Epithelial cell of alveolus of lung (primary cell): ENCODE measurements at places on chromosomes 7 and 10. TPM values are rescaled to one million over a fixed set of nuclear protein-coding genes. Genes with fewer than 3 reads are reported as not detected.

The SLC16A12 gene
- total RNA-seq, result 0.24 and 0.91 TPM in 2 replicates

The HEPACAM2 gene
- not detected in 2 replicates for total RNA-seq

The ADIRF gene
- total RNA-seq, result 2.7 and 24.5 TPM in 2 replicates

The INMT gene
- total RNA-seq, result 1.7 and 11.2 TPM in 2 replicates

The LIPJ gene
- total RNA-seq, result not detected in 2 replicates

The ZNF487 gene
- total RNA-seq, result 1.7 and 12.7 TPM in 2 replicates

The PPP1R3A gene
- not detected in 2 replicates for total RNA-seq

The PILRA gene
- 4.4 TPM in 1 of 2 replicates, not detected in the other for total RNA-seq

The SEMA3E gene
- 0.88 and 2.1 TPM in 2 replicates for total RNA-seq

The UPK3BL1 gene
- 8.9 and 15.9 TPM in 2 replicates for total RNA-seq

The SLC26A4 gene
- 0.40 and 0.78 TPM in 2 replicates for total RNA-seq

The PLEKHA1 gene
- 9.7 and 15.9 TPM in 2 replicates for total RNA-seq

The ZNF239 gene
- 1.4 and 3.6 TPM in 2 replicates for total RNA-seq

The LAMB1 gene
- total RNA-seq, result 209 and 712 TPM in 2 replicates

The SERPINE1 gene
- total RNA-seq, result 85.0 and 3,652 TPM in 2 replicates

The CPVL gene
- total RNA-seq, result 1.7 TPM in 1 of 2 replicates, not detected in the other

The LRRN3 gene
- total RNA-seq, result 1.2 and 16.3 TPM in 2 replicates

The SMO gene
- 15.9 and 32.0 TPM in 2 replicates for total RNA-seq

The ZCCHC24 gene
- total RNA-seq, result 25.0 and 59.2 TPM in 2 replicates

The C10orf67 gene
- 0.13 TPM in 1 of 2 replicates, not detected in the other for total RNA-seq

The TRIM73 gene
- 0.72 and 1.0 TPM in 2 replicates for total RNA-seq

The CASP2 gene
- total RNA-seq, result 14.5 and 29.7 TPM in 2 replicates

The EN2 gene
- total RNA-seq, result not detected in 2 replicates

The GRID1 gene
- total RNA-seq, result under 0.01 and 0.16 TPM in 2 replicates

The LRRD1 gene
- total RNA-seq, result 0.26 and 0.56 TPM in 2 replicates

The SHH gene
- 0.52 TPM in 1 of 2 replicates, not detected in the other for total RNA-seq

The FOXP2 gene
- 1.4 and 10.7 TPM in 2 replicates for total RNA-seq

The NRP1 gene
- 163 and 173 TPM in 2 replicates for total RNA-seq

The TMEM225B gene
- total RNA-seq, result 0.39 and 4.2 TPM in 2 replicates

The SMNDC1 gene
- total RNA-seq, result 5.7 and 11.7 TPM in 2 replicates

The CALML5 gene
- not detected in 2 replicates for total RNA-seq

The ZNF804B gene
- total RNA-seq, result not detected in 2 replicates

The RPEL1 gene
- total RNA-seq, result 0.13 TPM in 1 of 2 replicates, not detected in the other

The TMEM213 gene
- total RNA-seq, result not detected in 2 replicates

The ZNF365 gene
- 0.32 and 3.4 TPM in 2 replicates for total RNA-seq

The WNT8B gene
- not detected in 2 replicates for total RNA-seq

The JCAD gene
- 9.8 and 12.2 TPM in 2 replicates for total RNA-seq

The LOXL4 gene
- total RNA-seq, result 6.9 and 56.1 TPM in 2 replicates

The HTR5A gene
- not detected in 2 replicates for total RNA-seq

The NME8 gene
- not detected in 2 replicates for total RNA-seq

The CLCN1 gene
- total RNA-seq, result 0.13 TPM in 1 of 2 replicates, not detected in the other
